ENCODE measurements at places on chromosomes 16 and 17.
A peak's percentile ranks its signal among the peaks of the same experiment; 100 is the strongest.

DNA sequence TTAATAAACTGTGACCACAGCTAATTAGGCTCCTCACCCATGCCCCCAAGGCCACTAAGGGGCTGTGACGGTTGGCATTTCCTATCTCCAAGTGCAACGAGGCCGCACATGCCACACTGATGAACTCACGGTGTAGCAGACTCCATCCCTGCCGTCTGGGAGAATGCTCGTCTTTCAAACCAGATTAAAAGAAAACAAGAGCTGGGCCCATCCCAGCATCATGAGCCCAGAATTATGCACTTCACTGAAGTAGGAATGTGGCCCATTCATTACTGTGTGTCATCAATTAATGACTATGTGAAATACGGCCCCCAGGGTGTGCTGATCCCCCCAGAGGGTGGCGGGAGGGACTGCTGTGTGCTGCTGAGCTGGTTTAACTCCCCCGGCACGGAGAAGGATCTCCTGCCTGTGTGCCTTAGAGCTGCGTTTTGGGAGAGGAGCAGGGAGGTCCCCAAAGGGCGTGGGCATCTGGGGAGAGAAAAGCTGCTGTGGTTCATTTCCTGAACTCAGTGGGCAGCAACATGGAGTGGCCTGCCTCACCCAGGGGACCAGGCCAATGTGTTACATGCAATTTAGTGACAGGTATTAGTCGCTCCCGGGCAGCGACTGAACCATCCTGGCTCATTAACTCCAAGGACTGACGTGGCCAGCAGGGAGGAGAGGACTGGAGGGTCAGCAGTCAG lies 194.5 kb downstream of the FOXL1 start:
- no peak for DNase-seq

- DNase-seq, result peak; percentile 1
Observed at GRCh38 chr17:74089869-74090464, 113.5 kb upstream of the RPL38 start.

DNA sequence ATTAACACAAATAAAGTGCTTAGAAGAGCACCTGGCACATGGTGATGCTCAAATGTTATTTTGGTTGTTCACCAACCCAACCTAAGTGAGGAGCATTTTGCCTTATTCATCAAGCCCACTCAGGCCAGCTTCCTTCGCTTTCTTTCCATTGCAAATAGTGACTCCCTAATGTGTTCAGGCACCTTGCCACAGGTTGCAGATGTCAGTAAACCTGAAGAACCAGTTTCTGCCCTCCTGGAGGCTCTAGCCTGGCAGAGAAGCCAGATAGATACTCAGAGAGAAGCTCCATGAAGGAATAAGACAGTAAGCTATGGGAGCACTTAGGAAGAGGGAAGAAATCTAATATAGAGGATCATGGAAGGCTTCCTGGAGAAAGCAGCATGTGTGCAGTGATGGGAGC lies 23.9 kb downstream of the GPR139 start:
- DNase-seq, result no peak

DNA sequence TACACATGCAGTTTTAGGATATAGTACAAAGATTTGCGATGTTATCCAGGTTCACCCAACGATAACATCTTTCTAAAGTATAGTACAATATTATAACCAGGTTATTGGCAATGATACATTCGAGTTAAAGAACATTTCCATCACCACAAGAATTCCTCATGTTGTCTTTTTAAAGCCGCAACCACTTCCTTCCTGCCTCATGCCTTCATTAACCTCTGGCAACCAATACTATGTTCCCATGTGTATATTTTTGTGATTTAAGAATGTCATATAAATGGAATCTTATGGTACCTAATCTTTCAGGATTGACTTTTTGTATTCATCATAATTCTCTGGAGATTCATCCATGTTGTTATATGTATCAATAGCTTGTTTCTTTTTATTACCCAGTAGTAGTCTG lies 1183.2 kb downstream of the CDH11 start:
- DNase-seq, result no peak

DNA sequence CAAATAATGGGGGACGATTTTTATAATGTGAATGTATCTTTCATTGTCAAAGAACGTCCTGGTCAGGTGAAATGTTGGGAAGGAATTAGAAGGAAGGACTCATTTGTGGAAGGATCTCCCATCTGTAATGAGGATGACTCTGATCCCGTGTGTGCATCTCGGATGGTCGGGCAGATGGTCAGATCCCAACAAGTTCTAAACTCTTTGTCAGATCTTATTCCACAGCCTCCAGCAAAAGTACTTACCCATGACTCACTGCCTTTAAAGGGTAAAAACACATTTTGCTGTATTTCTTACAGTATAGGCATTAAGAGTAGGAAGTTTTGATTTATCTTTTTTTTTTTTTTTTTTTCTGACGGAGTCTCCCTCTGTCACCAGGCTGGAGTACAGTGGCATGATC lies 539 bp upstream of the KRTAP4-8 start:
- DNase-seq, result no peak

DNA sequence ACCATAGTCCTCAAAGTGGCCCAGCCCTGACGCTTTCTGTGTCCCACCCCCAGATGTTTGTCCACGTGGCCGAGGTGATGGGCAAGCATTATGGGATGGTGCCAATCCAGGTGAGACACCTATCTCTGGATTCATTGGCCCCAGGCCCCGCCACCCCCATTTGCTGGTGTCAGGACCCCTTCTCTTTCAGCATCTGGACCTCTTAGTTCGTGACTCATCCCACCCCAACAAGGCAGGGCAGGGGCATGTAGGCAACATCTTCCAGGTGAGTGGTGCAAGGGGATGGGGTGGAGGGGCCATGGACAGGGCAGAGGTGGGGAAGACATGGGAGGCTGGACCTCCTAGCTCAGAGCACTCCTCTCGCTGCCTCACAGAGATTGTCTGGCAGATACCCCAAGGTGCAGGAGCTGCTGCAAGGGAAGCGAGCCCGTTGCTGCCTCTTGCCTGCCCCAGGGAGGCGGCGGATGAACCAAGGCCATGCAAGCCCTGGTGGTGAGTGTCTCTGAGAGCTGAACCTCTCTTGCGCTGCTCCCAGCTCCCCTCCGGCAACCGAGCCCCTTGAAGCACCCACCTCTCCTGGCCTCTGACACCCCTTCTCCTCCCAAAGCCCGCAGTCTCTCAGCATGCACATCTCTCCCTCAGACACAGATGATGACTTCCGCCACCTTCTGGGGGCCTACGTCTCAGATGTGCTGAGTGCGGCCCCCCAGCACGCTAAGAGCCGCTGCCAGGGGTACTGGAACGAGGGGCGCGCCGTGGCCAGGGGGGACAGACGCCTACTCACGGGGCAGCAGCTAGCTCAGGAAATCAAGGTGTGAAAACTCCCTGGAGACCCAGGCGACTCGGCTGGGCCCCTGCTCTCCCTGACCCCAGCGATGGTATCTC lies 3.6 kb downstream of the RNF112 start:
- no peak for DNase-seq

- no peak for DNase-seq
Observed at GRCh38 chr17:30551996-30552339, 74.8 kb downstream of the GOSR1 start.

- no peak for DNase-seq
Observed at GRCh38 chr16:2226918-2227317, 3.5 kb downstream of the E4F1 start.

- DNase-seq, result no peak
Observed at GRCh38 chr16:78189121-78189520, 89.7 kb downstream of the WWOX start.

DNA sequence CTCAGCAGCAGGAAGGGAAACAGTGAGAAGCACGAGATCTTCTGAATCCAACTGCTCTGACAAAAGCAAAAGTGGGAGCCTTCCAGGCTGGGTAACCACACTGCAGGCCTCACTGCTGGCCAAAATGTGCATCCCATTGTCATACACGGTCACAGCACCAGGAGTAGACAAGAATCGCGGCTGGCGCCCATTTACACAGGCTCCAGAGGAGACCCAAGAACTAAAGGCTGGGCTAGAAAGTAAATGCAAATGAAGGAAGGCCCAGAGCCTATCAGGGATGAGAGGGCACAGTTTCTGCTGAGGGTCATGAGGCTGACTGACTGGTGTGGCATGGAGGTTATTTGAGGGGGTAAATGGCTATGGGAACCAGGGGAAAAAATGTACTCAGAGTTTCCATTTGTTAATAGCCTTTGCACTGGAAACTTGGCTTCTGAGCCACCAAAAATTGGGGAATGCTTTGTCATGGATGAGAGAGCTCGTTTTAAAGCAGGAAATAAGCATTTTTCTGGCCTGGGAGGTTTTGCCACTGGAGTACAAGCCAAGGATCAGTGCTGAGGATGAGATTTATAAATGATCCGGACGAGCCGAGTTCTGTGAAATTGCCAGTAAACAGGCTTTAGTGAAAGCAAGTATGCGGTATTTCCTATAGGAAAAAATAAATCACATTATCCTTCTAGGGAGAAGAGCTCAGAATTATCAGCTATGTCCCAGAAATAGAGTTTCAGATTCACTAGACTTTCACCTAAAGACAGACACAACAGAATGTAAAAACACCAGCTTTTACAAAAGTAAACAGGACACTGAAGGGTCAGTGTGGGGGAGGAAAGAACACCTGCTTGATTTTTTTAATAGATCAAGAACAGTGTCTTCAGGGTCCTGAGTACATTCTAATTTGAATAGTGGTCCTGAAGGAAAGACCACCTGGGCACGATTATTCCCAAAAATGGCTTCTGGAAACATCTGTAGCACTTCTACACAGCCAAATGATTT lies 66.9 kb upstream of the GSG1L start:
- no peak for DNase-seq

GRCh38 chr16:69241926-69242325 lies 55.0 kb downstream of the SNTB2 start:
- DNase-seq, result no peak

DNA sequence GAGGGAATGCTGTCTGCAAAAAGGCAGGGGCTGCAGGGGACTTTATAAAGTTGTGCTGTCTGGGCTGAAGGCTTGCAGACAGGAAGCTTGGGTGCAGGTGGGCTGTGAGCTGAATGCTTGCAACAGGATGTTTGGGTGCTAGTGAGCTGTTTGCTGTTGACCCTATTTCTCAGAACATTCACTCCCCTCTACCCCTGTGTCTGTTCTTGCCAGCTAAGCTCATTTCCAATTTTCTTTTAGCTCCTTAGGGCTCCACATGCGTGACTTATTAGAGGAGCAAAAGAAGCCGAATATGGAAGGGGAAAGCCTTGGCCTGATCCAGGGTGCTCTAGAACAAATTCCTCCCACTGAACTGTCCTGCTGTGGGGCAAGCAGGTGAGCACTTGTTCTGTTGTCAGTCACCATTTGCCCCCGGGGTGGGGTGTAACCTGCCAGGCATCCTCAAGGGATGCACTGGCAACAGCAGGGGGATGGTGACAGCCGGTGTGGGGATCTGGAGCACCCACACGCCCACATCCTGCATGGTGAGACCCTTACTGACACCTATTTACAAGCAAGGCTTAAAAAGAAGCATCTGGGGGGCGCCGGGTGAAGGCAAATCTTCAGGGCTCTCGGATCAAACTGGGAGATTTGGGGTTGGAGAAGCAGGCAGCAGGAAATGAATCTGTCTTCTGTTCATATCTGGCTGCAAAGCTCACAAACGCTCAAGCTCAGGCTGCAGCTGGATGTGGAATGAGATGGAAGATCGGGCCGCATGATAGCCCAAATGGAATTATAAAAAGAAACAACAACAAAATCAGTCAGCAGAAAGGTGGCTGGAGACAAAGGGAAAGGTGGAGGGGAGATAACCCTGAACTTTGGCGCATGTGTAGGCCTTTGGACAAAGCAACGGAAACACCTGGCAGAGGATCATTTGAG lies 21.1 kb upstream of the NUP93 start:
- DNase-seq, result peak; percentile 35

DNA sequence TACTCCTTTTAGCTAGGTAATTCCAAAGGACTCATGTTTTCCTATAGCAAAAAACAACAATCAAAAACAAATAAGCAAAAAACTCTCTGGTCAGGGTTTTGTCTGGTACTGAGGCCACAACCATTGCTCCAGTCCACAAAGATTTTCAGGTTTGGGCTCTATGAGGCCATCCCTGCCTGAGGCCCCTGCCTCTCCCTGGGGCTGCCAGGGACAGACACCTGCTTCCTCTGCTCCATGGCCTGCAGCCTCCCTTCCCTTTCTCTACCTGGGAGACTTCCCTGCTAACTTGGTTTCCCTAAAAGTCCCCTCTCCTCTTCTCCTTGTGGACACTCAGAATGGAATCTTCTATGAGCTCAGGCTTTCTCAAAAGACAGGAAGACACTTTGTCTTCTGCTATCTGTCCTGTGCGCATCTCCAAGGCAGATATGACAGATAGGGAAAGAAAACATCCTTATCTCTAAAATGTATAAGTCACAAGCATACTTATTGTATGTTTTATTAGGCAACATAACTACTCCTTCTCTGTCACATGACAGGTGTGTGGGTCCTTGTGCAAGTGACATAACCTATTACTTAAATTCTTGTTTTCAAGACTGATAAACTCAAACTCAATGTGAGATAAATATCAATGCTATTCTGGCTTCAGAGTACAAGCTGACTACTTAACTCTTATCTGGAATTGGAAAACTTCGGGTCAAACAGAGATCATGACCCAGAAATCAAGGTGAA lies 1.2 kb upstream of the ZDHHC1 start:
- DNase-seq, result no peak

GRCh38 chr16:67101311-67102082 lies 8.2 kb upstream of the PHAF1 start:
- no peak for DNase-seq

- DNase-seq, result no peak
Observed at GRCh38 chr17:61426482-61427304, 25.5 kb upstream of the TBX4 start.

DNA sequence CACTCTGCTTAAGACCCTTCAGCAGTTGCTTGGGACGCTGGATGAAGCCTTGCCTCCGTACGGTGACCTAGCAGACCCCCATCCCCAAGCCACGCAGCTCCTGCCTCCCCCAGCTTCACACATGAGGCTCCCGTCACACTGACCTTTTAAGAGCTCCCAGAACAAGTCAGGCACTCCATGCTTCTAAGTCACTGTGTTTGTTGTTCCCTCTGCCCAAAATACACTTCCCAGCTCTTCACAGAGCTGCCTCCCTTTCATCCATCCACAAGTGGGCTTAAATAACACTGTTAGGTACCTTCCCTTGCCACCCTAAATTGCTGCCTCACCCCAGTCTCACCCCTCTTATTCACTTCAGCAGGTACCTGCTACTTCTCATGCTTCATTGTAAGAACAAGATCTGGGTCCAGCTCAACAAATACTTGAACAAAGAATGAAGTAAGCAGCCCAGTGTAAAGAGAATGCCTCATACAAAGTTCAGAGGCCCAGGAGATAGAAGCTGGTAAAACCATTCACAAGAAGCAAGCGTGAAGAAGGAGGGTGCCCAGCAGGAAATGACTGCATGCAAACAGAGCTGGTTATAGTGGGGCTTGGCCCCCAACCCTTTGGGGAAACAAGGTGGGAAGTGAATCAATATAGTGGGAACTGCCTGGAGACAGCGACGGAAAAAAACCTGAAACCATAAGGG lies 5.8 kb downstream of the ZC3H7A start:
- DNase-seq, result no peak
